ENCODE measurements at places on chromosomes 7 and 10.

GRCh38 chr10:121501796-121502195 lies 96.4 kb downstream of the FGFR2 start:
- DNase-seq, result no peak

- no peak for DNase-seq
These were observed 129.9 kb downstream of the IPMK start for GRCh38 chr10:58137813-58138212.

- DNase-seq, result no peak
These were observed 53.4 kb upstream of the CALN1 start for GRCh38 chr7:72465521-72465920.

DNA sequence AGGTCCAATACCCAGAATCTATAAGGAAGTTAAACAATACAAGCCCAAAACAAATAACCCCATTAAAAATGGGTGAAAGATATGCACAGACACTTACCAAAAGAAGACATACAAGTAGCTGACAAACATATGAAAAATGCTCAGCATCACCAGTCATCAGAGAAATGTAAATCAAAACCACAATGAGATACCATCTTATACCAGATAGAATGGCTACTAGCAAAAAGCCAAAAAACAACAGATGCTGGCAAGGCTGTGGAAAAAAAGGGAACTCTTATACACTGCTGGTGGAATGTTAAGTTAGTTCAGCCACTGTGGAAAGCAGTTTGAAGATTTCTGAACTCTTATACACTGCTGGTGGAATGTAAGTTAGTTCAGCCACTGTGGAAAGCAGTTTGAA lies 331.1 kb downstream of the KIF20B start:
- no peak for DNase-seq

DNA sequence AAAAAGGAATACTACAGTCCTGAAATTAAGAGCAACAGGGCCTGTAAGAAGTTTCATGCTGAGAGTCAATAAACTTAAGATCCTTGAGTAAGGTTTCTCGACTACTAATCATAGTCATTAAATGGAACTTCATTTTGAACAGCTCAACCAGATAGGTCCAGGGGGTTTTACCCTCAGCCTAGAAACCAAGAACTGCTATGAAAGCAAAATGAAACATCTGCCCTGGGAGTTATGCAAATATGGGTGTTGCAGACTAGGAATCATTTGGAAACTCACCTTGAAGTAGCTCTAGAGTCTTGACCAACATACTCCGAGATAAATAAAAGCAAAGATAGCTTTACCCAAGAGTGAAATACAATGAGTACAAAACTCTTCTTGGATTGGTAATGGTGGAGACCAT lies 128.0 kb downstream of the HGF start:
- DNase-seq, result no peak

DNA sequence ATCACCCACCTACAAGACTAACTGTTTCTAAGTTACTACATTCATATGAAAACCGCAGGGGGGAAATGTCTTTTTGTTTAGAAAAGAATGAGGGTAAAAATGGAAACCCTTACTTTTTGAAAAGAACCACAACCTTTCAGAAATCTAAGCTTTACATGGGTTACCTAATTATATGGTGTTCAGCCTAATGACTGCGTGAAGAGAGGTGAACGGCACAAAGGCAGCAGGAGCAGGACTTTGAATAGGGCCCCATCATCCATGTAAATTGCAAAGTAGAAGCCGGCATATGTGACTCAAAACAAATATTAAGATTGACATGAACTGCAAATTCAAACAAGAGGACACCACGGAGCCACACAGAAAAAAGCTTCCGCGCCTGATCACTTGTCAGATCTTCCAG lies 25.1 kb downstream of the NEBL start:
- DNase-seq, result no peak
